ENCODE measurements at places on chromosomes 5 and 9.

GRCh38 chr5:40346901-40347300, 332.8 kb upstream of the PTGER4 start:
- DNase-seq: no peak

GRCh38 chr9:79939819-79940218, 368.1 kb downstream of the TLE4 start:
- DNase-seq: no peak

DNA sequence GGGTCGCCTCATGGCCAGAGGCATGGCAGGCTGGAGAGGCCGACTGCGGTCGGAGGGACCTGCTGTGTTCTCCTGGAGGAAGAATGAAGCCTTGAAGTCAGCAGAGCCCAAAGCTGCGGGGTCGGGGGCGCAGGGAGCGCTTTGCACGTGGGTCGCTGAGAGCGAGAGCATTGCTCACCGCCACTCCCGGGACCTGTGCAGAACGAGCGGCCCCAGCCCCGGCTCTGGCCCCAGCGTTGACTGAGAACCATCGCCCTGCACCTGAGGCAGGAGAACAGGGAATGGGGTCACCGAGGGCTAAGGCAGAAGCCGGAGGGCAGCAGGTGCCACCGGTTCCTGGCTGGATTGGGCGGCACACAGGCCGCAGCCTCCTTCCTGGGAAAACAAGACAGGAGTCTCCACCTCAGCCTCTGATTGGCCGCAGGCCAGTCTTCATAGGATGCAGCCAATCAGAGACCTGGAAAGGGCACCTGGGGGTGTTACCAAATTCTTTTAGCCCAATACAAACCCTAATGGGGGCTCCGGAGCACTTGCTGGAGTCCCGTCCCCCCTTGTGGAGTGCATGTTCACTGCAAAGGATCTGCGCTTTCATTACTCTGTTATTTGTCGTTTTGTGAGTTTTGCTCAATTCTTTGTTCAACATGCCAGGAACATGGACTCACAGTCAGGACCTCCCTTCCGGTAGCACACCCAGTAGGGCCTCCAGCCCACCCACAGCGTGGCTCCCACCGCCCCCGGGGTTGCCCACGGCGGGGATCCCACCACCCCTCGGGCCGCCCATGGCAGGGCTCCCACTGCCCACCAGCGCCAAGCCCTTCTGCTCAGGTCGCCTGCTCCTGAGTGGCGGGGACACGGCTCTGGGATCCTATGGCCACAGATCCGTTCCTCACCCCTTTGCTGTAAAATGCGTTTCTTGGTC, 24.7 kb upstream of the SLC6A19 start:
- no peak for DNase-seq

DNA sequence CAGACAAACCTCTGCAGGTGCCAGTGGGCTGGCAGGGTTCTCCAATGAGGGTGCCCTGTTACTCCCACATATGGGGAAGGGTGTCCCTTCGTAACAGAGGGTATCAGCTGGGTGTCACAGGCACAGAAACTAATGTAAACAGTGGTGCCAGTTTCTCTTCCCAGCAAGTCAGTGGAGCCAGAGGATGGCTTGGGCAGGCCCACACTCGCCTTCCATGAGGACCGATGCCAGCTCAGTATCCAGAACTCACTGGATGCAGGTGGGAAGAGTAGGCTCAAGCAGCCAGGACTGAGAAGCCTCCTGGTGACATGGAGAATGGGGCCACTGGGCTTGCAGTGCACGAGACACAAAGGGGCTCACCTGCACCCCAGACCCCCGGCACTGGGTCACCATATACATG, 30.4 kb downstream of the FSTL4 start:
- DNase-seq: no peak

- DNase-seq: peak; percentile 78
These were observed 81.3 kb downstream of the STK10 start for GRCh38 chr5:172106511-172107356.

DNA sequence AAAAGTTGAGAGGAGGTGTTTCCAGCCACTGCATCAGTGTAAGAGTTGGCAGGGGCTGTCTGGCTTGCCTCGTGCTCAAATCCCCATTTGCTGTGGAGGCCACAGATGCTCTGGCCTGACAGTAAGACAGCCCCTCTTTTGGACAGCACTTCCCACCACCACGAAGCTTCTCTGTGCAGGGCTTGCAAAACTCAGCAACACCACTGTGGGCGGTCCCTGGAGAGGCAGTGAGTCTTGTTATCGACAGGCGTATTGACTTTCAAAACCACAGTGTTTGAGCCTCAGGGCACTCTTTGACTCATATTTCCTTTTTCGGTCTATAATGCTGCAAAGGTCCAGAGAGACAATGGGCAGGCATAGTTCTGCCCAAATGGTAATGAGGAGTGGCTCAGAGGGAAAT, 539.5 kb downstream of the EBF1 start:
- DNase-seq: no peak

DNA sequence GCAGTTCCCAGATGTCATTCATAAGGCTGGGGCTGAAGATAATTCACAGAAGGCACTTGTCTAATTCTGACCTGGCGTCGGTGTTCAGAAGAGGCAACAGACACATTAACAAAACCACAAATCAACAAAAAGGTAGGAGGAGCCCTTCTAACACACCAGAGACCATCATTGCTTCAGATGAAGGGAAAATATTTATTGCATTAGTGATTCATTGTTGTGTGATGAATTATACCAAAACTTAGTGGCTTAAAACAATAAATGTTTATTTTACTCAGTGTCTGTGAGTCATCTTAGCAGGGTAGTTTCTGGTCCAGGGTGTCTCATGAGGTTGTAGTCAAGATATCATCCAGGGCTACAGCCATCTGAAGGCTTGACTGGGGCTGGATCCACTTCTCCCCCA, 91.3 kb upstream of the KIF2A start:
- DNase-seq: no peak

DNA sequence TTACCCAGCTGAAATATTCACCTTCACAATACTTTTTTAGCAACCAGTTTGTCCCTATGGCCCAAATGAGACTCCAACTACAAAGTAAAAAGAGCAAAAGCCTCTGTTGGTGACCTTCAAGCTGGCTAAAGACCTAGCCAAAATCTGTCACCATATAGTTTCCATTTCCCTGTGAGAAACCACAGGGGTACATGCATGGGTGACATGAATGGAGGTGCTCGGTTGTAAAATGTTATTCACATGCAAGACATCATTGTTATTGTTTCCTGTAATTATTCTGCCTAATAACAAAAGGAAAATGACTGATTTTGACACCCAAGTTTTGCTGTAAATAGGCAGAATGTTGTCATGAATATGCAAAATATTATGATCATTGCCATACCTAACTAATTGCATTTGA, 285.3 kb downstream of the ZNF608 start:
- no peak for DNase-seq

DNA sequence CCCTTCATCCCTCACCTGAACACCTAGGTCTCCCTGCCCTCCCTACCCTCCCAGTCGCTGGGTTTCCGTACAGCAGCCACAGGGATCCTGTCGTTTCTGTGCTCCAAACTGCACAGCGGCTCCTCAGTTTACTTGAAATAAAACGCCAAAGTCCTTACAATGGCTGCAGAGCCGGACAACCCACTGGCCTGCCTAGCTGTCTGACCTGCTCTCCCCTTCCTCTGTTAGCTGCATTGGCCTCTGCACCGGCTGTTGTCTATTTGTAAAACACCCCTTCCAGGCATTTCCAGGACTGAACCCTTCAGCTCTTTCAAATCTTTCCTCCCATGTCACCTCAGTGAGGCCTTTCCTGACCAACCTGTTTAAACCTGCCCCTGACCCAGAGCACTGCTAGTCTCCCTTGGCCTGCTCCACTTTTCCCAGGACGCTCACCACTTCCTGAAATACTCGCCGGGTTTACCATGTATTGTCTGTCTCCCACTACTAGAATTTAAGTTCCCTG, 9.1 kb upstream of the MGAT1 start:
- DNase-seq: no peak

DNA sequence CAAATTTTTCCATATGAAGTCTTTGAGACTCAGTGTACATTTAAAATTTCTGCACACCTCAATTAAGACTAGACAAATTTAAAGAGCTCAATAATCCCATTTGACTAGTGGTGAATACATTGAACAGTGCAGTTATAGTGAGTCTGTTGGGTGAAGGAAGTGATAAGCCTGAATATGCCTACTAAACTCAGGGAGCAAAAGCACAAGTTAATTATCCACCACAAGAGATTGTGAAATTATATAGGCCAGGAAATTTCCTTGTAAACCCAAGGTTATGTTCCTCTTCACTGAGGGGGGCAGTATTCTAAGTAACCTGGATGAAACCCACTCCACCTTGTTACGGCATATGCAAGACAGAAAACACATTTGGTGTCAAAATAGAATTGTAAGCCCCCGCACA, 612.9 kb upstream of the DAB2 start:
- no peak for DNase-seq

DNA sequence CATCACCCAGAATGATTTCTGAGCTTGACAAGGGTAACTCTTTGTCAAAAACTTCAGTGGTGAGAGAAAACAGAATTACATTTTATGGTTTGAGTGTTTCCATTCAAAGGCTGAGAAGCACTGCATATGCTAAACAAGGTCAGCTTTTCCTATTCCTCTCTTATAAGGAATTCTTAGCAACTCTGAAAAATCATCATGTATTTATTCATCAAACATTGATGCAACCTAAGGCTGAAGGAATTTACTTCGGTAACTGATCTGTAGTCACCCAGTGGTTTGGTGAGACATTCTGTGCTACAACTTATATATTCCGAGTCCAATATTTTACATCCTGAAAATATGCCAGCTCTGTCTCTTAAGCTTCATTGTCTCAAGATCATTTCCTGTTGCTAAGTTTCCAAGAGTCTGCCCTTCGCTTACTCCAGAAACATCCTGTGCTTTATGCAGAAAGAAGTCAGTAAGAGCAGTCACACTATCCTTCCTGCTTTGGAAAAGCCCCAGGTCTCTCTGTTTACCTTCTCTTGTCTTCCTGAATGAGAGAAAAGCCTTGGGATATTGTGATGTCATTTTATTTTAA, 176.6 kb upstream of the TBCA start:
- DNase-seq: no peak

- no peak for DNase-seq
These were observed 61.4 kb upstream of the AFAP1L1 start for GRCh38 chr5:149210225-149210624.

DNA sequence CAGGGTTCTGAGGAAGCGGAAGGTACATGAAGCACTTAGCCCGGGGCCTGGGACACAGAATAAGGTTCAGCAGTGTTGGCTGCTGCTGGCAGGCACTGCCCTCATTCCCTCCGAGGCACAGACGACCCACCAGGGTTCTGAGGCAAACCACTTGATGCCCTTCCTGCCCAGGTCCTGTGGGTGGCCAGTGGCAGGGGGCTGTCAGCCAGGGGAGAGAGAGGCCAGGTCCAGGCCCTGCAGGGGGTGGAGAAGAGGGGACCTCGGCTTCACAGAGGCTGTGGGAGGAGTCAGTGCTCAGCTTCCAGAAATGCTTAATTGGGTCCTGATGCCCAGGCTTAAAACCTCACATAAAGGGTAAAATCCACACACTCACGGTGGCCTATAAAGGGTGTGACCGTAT, 4.4 kb upstream of the ZDHHC12 start:
- DNase-seq: no peak

- no peak for DNase-seq
These were observed 24.8 kb downstream of the RAI14 start for GRCh38 chr5:34680896-34681295.

DNA sequence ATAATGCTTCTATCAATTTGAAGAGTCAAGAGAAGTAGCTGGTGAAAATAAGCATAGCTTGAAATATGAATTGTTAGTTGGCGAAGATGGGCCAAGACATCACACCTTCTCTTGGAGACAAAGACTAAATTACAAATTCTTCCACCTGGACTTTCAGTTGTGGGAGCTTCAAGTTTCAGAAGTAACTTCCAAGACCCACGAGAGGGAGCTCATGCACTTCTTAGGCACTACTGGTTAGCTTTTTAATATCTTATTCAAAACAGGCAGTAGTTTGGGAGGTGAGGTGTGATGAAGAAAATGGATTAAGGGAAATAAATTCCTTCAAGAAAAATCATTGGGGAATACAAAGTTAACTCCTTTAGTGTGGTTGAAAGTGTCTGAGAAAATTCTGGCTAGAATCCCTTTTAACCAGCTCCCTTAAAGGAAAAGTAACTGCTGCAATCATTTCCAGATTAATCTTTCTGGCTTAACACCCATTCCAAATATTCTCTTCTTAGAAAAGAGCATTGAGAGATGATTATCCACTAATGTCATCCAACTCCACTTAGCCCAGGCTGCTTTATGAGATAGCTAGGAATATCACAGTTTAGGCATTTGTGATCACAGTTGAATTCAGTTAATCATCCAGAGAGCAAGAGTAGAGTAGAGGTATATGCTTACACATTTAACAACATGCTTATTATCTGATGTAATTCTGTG, 139.5 kb upstream of the DMRTA1 start:
- DNase-seq: no peak

Data from stimulated activated CD4-positive, alpha-beta T cell treated with anti-CD3 and anti-CD28 coated beads, Interleukin-2, amount 100 ng/mL, for 24 hours (primary cell).